NCI-H1417 treated with DMSO at 0.1 percent for 48 hours (cell line): ENCODE measurements at places on chromosomes 7 and 10.

DNA sequence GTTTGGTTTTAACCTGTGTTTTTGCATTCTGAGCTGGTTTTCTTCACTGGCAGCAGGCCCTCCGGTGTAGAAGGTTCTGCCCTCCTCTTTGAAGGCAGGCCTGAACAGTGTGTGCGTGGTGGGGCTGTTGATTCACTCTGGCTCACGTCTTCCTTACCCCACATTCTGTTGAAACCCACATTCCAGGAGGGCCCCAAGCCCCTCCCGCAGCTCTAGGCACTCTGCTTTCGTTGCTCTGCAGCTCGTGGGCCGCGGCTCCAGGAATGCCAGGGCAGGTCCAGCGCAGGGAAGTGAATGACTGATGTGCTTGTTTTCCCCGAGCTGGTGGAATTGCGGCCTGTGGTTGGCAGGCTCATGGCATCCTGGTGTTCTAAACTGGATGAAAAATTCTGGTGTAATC, 49.0 kb downstream of the HTRA1 start:
- DNase-seq = no peak

DNA sequence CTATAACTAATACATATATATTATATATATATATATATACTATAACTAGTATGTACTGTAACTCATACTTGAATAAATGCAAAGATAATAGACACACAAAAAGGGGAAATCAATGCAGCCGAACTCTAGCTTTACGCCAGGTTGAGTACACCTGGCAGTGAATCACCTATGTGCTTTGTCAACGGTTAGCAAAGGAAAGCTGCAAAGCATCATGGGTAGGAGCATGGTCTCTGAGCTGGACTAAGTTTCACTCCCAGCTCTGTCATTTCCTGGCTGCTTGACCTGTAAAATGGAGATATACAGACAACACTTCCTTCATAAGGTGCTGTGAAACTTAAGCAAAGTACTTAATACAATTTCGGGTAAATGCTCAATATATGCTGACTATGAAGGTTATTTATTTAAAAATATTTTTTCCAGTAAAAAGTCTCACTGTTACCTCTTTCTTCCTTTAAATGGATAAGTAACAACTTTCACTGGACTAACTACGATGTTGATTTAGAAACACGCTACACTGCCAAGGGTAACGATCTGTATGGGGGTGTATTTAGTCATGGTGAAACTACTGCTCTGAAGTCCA, 61.7 kb upstream of the ITGA8 start:
- no peak for DNase-seq

DNA sequence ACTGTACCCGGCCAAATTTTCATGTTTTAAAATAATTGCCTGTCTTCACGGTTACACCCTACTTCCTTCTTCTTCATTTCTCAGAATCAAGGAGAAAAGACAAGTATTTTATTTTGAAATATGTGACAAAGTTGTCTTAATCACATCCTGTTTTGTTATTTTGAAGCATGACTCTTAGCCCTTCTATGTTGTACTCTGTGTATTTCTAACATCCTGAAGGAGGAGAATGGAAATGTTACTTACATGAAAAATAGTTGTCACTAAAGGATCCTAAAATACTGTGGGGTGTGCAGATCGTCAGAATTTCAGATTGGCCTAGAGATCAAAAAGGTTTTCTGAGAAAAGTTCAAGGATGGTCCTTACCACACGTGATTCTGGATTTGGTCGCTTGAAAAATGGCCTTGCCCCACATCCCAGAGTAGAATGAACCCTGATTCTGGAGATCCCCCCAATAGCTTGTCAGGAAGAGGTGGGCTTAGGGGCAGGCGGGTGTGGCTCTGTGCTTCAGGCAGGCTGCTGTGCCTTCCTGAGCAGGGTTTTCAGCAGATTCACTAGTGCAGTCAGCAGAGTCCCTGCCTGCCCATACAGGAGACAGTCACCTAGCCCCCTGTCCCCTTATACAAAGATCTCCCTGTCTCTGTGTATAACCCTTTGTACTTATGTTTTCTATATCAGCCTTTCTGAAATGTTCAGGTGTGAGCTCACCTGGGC, 8.6 kb downstream of the UPP1 start:
- no peak for DNase-seq

- DNase-seq = no peak
Measured at GRCh38 chr7:87414794-87415188, 60.7 kb downstream of the ABCB4 start.

GRCh38 chr10:111298031-111298430, 221.2 kb downstream of the ADRA2A start:
- DNase-seq = no peak

GRCh38 chr7:101066141-101066832, 19.0 kb upstream of the TRIM56 start:
- no peak for DNase-seq

DNA sequence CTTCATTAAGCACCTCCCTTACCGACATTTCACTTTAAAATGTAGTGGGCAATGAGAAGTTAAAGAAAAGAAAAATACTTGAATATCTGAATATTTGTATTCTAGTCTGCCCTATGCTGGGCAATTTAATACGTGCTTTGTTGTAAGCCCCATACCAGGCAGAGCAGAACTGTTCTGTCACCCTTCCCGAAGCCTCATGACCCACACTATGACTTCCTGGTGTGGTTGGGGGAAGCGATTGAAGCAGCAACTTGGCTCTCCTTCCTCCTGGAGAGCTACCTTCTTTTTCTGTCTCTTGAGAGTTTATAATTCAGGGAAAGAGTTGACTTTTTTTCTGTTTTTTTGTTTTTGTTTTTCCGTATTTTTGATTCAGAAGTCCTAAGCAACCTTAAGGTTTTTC, 243.7 kb downstream of the INHBA start:
- no peak for DNase-seq

DNA sequence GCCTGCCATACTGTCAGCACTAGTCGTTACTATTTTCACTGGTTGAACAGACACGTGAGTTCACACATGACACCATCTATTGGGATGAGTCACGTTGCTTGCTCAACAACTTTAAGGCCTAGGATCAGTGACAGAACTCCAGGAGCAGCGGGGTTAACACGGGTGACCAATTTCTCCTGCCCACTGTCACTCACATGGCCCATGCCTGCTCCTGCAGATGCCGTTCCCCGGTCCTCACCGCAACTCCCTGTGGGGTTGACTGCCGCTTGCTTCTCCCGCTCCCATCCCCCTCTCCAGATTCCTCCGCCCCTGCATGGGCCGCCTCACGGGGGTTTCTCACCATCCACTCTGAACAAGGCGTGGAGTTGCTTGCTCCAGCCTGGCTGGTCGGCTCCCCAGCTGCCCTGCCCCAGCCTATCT, 128.2 kb downstream of the TAX1BP1 start:
- no peak for DNase-seq

- DNase-seq = no peak
Measured at GRCh38 chr7:1210321-1210978, 22.2 kb upstream of the UNCX start.

DNA sequence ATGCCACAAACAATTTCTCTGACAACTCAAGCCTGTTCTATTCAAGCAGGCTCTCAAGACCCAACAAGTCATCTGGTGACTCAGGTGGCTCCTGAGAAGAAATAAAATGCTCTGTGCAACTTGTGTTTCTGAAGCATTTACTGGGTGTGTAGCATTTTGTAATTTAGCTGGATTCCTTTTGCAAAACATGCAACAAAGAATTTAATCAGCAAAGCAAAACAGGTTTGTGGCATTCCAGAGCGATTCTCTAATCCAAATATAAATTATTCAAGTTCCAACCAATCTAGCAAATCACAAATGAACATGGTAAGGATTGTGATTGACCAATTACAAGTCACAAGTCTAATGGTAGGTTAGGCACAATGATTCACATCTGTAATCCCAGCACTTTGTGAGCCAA, 39.8 kb upstream of the C10orf67 start:
- DNase-seq = no peak

- DNase-seq = no peak
Measured at GRCh38 chr7:32941681-32942414, 15.4 kb upstream of the FKBP9 start.

- no peak for DNase-seq
Measured at GRCh38 chr7:41544241-41544640, 158.6 kb downstream of the INHBA start.

- no peak for DNase-seq
Measured at GRCh38 chr10:71241114-71241829, 28.9 kb downstream of the UNC5B start.
